Adrenal gland (tissue), 19 donors: ENCODE measurements at places on chromosomes 4 and X. TPM values are rescaled to one million over a fixed set of nuclear protein-coding genes. Genes with fewer than 3 reads are reported as not detected.

- H3K4me1 ChIP-seq, result no peaks in the 10 kb centered on the region
- no peak overlapping the region for H3K4me3 ChIP-seq
- no peaks in the 10 kb centered on the region for H3K36me3 ChIP-seq
- no peaks in the 10 kb centered on the region for H3K27me3 ChIP-seq
Measured at GRCh38 chr4:178470996-178471784, 1029.0 kb upstream of the AGA start.

Gene TMPRSS11B
- not detected for total RNA-seq

DNA sequence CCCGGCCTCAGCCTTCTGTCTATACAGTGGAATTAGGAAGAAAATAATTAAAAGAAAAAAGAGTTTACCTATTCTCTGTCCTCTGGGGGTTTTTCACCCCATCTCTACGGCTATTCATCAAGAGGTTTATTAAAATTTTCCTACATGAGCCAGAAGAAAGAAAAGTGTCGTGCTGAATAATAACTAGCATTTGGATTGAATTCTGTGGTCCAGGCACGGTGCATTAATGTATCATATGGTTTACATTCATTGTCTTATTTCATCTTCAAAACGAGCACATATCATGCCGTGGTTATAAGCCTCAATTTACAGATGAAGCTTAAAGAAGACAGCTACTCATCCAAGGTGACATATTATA is 5.4 kb upstream of the NAA15 start:
- DNase-seq, result no peak
- peaks cover 26% of the 10 kb centered on the region for H3K36me3 ChIP-seq
- no peak overlapping the region for H3K27ac ChIP-seq
- H3K4me3 ChIP-seq, result peak overlapping the region; percentile 79

Gene MAB21L2
- not detected for total RNA-seq

Gene MMAA
- 6.7 TPM for total RNA-seq

- H3K27me3 ChIP-seq, result no peaks in the 10 kb centered on the region
- no peak overlapping the region for H3K27ac ChIP-seq
- H3K4me3 ChIP-seq, result no peak overlapping the region
- no peak for DNase-seq
- no peaks in the 10 kb centered on the region for H3K4me1 ChIP-seq
Measured at GRCh38 chrX:130418740-130419139, 17.0 kb downstream of the RBMX2 start.

GRCh38 chr4:36163198-36163597 is 81.1 kb downstream of the ARAP2 start:
- H3K36me3 ChIP-seq, result no peaks in the 10 kb centered on the region
- H3K4me1 ChIP-seq, result no peaks in the 10 kb centered on the region
- H3K27ac ChIP-seq, result no peak overlapping the region
- no peak overlapping the region for H3K4me3 ChIP-seq
- no peaks in the 10 kb centered on the region for H3K27me3 ChIP-seq

Gene DDIT4L
- total RNA-seq, result 14.4 TPM

Gene CENPI
- 0.69 TPM for total RNA-seq

DNA sequence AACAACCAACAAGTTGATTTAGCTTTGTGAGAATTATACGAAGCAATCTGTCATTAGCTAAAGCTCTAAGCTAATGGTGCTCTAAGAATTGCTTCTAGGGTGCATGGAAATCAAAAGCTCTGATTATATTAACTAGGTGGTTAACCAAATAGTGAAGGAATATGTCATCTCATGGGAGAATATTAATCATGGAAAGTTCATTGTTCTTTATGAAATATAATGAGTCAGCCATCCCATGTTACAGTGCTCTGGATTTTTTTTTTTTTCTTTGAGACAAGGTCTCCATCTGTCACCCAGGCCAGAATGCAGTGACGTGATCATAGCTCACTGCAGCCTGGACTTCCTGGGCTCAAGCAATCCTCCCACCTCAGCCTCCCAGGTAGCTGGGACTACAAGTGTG is 10.5 kb downstream of the DCAF8L2 start:
- no peak overlapping the region for H3K4me3 ChIP-seq
- no peaks in the 10 kb centered on the region for H3K36me3 ChIP-seq
- H3K27me3 ChIP-seq, result no peaks in the 10 kb centered on the region
- no peak for DNase-seq
- no peak overlapping the region for H3K27ac ChIP-seq

DNA sequence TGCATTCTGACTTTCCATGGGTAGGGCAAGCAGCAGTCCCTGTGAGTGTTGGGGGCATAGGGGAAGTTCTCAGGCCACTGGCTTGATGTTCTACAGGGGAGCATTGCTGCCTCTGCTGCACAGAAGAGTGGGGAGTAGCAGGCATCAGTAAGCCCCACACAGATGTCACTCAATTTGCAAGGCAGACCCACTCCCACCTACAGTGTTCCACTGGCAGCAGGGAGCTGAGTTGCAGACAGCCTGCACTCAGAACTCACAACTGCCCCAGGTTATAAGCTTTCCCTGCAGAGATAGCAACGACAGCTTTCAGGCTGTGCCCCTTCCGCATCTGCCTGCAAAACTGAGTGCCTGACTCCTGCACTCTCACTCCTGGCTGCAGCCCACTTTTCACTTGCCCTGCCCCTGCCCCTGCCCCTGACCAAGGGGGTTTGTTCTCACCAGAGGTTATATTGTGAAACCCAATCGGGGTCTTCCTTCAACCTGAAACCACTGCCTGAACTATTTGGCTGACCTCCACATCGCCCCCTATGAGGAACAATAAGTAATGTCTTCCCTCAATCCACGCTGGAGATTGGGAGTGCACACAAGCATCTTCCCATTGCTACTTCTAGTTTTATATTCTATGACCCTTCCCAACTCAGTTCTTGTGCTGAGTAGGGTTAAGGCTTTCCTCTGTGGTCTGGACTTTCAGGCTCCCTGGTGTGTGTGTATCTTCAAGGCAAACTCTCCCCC is 227.4 kb upstream of the CXorf51B start:
- no peak overlapping the region for H3K4me3 ChIP-seq
- no peak overlapping the region for H3K27ac ChIP-seq
- H3K36me3 ChIP-seq, result no peaks in the 10 kb centered on the region
- H3K4me1 ChIP-seq, result no peaks in the 10 kb centered on the region
- DNase-seq, result no peak
- H3K27me3 ChIP-seq, result no peaks in the 10 kb centered on the region

- DNase-seq, result no peak
- no peaks in the 10 kb centered on the region for H3K4me1 ChIP-seq
- no peak overlapping the region for H3K27ac ChIP-seq
- H3K4me3 ChIP-seq, result no peak overlapping the region
- peaks cover 4% of the 10 kb centered on the region for H3K27me3 ChIP-seq
Measured at GRCh38 chrX:70089604-70090297, 27.5 kb downstream of the OTUD6A start.

DNA sequence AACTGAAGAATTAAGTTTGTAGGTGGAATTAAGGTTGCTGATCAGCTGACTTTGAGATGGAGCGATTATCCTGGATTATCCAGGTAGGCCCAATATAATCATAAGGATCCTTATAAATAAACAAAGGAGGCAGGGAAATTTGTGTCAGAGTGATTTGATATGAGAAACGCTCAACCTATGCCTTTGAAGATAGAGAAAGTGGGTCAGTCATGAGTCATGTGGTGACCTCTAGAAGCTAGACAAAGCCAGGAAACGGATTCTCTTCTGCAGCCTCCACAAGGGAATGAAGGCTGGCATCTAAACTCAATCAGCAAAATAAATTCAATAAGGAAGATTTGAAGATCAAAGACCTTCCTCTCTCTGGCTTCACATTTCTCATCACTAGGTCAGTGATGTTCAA is 41.5 kb upstream of the SMIM10 start:
- no peak overlapping the region for H3K4me3 ChIP-seq
- peak; percentile 30 for DNase-seq
- no peaks in the 10 kb centered on the region for H3K27me3 ChIP-seq
- no peaks in the 10 kb centered on the region for H3K36me3 ChIP-seq
- peak overlapping the region; percentile 68 for H3K27ac ChIP-seq
- H3K4me1 ChIP-seq, result no peaks in the 10 kb centered on the region

GRCh38 chr4:121939690-121940089 is 12.2 kb downstream of the TRPC3 start:
- H3K4me1 ChIP-seq, result no peaks in the 10 kb centered on the region
- H3K4me3 ChIP-seq, result no peak overlapping the region
- H3K36me3 ChIP-seq, result no peaks in the 10 kb centered on the region
- no peak overlapping the region for H3K27ac ChIP-seq

GRCh38 chr4:125346616-125347015 is 31.9 kb downstream of the FAT4 start:
- H3K27ac ChIP-seq, result no peak overlapping the region
- H3K4me3 ChIP-seq, result no peak overlapping the region
- H3K36me3 ChIP-seq, result no peaks in the 10 kb centered on the region
- no peaks in the 10 kb centered on the region for H3K27me3 ChIP-seq
- H3K4me1 ChIP-seq, result no peaks in the 10 kb centered on the region
- DNase-seq, result no peak

GRCh38 chr4:76802236-76803021 is 95.5 kb downstream of the SOWAHB start:
- H3K4me1 ChIP-seq, result no peaks in the 10 kb centered on the region
- H3K27me3 ChIP-seq, result no peaks in the 10 kb centered on the region

DNA sequence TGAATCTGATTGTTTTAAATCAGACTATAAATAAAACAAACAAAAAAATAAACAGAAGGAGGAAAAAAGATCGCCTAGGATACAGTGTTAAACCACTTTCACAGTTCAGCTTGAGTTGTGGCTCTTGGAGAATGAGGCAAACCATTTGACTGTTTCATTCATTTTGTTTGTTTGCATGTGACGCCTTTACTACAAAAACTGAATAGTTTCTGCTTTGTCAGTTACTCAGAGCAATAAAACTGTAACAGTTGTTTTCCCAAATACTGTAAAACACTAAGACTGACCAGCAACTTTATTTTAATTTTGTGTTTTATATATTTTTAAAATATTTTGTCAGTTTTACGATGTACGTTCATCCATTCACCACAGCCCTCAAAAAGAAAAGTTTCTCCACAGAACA is 214.5 kb downstream of the FBXW7 start:
- H3K27ac ChIP-seq, result no peak overlapping the region
- no peaks in the 10 kb centered on the region for H3K4me1 ChIP-seq
- no peaks in the 10 kb centered on the region for H3K36me3 ChIP-seq
- no peak for DNase-seq
- H3K4me3 ChIP-seq, result no peak overlapping the region

Gene DIPK2B
- total RNA-seq, result 11.5 TPM

Gene PF4V1
- not detected for total RNA-seq

Gene UCP1
- total RNA-seq, result not detected

GRCh38 chr4:3248811-3249661 is at the start of gene MSANTD1:
Gene MSANTD1, plus strand, starts transcription at chr4:3249159. Its CDS starts 64 bp downstream, at chr4:3249223.
- H3K36me3 ChIP-seq, result no peaks in the 10 kb centered on the region
- no peak within 1 kb of the TSS for H3K4me3 ChIP-seq
- no peak within 1 kb of the TSS for H3K27ac ChIP-seq
- no peaks in the 10 kb centered on the region for H3K27me3 ChIP-seq

DNA sequence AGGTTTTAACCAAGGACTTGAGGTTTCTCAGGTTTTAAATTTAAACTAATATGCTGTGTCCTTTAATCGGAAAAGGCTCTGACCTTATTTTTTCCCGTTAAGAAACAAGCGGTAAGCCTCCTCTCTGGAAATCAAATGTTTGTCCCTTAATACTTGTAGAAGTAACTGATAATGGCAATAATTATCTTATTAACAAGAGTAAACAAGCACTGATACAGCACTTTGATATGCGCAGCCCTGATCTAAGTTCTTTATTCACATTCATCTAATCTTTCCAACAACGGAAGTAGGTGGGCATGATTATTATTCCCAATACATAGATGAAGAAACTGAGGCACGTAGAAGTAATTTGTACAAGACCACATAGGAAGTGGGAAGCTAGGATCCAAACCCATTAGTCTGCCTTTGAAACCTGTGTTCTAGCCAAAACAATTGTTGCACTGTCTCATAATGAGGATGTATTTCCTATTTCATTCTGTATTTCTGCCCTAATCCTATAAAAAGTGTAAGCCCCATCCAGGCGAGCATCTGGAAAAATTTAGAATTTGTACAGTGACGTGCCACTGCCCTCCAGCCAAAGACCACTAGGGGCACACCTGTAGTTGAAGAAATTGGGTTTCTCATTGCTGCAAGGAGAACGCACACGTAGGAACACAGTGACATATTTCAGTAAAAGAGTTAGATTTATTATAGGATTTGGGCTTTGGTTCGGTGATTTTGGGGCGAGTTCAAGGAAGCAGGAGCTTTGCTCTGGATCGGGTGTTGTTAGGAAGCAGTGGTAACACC is 606 bp downstream of the CXorf58 start:
- peaks cover 9% of the 10 kb centered on the region for H3K4me1 ChIP-seq
- no peaks in the 10 kb centered on the region for H3K36me3 ChIP-seq
- H3K27me3 ChIP-seq, result no peaks in the 10 kb centered on the region
- peak overlapping the region; percentile 87 for H3K27ac ChIP-seq
- DNase-seq, result no peak

DNA sequence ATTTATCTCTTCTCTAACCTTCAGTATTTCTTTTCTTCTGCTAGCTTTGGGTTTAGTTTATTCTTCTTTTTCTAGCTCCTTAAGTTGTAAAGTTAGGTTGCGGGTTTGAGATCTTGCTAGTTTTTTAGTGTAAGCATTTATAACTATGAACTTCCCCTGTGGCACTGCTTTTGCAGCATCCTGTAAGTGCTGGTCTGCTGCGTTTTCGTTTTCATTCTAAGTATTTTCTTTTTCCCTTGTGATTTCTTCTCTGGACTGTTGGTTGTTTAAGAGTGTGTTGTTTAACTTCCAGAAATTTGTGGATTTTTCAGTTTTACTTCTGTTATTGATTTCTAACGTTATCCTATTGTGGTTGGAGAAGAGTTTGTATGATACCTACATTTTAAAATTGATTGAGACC is 11.0 kb upstream of the CTBP1 start:
- H3K27ac ChIP-seq, result no peak overlapping the region
- no peaks in the 10 kb centered on the region for H3K36me3 ChIP-seq
- no peaks in the 10 kb centered on the region for H3K4me1 ChIP-seq
- DNase-seq, result no peak

GRCh38 chr4:175906384-175906783 is 94.3 kb upstream of the GPM6A start:
- H3K36me3 ChIP-seq, result no peaks in the 10 kb centered on the region
- no peaks in the 10 kb centered on the region for H3K27me3 ChIP-seq
- no peak for DNase-seq
- no peak overlapping the region for H3K27ac ChIP-seq

Gene RBMXL3
- not detected for total RNA-seq

DNA sequence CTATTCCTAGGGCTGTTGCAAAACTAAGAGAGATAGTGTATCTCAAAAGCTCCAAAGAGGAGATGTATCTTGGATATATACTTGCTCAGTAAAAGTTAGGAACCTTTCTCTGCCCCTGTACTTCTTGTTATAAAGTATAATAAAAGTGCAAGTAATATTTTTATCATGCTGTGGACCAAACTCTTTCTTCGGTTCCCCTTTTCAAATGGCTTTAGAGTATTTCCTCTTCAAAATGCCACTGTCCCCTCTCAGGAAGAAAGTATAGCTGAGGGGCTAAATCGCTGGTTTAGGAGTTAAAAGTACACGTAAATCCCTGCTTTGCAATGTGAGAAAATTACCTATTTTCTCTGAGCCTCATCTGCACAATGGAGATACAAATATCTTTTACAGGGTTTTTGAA is 169.1 kb upstream of the FTHL17 start:
- H3K4me1 ChIP-seq, result no peaks in the 10 kb centered on the region
- no peak for DNase-seq
- H3K27ac ChIP-seq, result no peak overlapping the region
- H3K36me3 ChIP-seq, result no peaks in the 10 kb centered on the region

GRCh38 chr4:40648131-40648530 is 18.5 kb upstream of the RBM47 start:
- DNase-seq, result no peak
- H3K36me3 ChIP-seq, result no peaks in the 10 kb centered on the region
- H3K4me1 ChIP-seq, result peaks cover 5% of the 10 kb centered on the region
- H3K27me3 ChIP-seq, result no peaks in the 10 kb centered on the region
- no peak overlapping the region for H3K27ac ChIP-seq
- no peak overlapping the region for H3K4me3 ChIP-seq

GRCh38 chrX:1914606-1915365 is 299.9 kb downstream of the ASMT start:
- H3K4me3 ChIP-seq, result no peak overlapping the region
- no peaks in the 10 kb centered on the region for H3K4me1 ChIP-seq
- no peaks in the 10 kb centered on the region for H3K27me3 ChIP-seq
- no peaks in the 10 kb centered on the region for H3K36me3 ChIP-seq
- no peak for DNase-seq
